ENCODE measurements at places on chromosomes 5 and 9. TPM values are rescaled to one million over a fixed set of nuclear protein-coding genes. Genes with fewer than 3 reads are reported as not detected.

RNF180 gene
- 0.02 TPM for polyA plus RNA-seq

SHOC1 gene
- polyA plus RNA-seq, result 0.07 TPM

LCN10 gene
- polyA plus RNA-seq, result not detected

PGGT1B gene
- 4.1 TPM for polyA plus RNA-seq

TICAM2 gene
- polyA plus RNA-seq, result 4.3 TPM

DEPDC1B gene
- 2.9 TPM for polyA plus RNA-seq

HNRNPH1 gene
- 383 TPM for polyA plus RNA-seq

FOXI1 gene
- not detected for polyA plus RNA-seq

ZDHHC11 gene
- 0.26 TPM for polyA plus RNA-seq

INSL6 gene
- not detected for polyA plus RNA-seq

EGFL7 gene
- polyA plus RNA-seq, result 3.9 TPM

PRRX2 gene
- polyA plus RNA-seq, result 15.0 TPM

PCDHGB3 gene
- 4.3 TPM for polyA plus RNA-seq

PTGES gene
- 21.4 TPM for polyA plus RNA-seq

GKAP1 gene
- 4.7 TPM for polyA plus RNA-seq

DNA sequence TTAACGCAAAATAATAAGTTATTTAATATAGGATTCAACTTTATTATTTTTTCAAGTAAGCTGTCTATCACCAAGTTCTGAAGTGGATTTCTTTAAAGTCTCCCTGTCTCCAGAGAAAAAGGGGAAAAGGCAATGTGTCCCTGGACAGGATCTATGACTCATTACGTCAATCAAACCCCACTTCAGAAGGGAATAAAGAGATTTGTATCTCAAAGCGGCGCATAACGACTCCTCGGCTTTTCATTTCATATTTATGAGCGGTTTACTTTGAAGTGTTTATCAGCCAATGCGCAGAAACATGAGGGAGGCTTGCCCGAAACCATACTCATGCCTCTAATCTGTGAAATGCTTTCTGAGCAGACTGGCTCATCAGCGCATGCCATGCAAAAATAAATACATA is 938.6 kb upstream of the WWC1 start:
- no peak for DNase-seq

GRCh38 chr5:84202136-84202535 is 182.5 kb downstream of the EDIL3 start:
- peak; percentile 3 for DNase-seq

DNA sequence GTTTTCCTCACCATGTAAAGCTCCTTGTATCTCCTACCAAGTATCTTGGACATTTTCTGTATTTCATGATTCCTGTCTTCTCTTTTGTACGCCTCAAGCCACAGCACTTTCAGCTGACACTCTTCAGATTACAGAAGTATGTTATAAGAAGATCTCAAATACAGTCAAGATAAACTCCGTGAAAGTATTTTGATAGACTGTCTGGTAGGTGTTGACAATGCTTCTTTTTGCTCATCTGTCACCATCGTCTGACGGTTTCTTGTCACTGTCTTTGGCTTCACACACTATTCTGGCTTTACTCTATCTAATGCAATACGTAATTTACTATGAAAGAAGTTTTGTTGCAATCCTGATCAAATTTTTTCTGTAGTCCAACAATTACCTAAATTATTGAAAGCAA is 294.5 kb upstream of the CDH12 start:
- DNase-seq, result no peak

DNA sequence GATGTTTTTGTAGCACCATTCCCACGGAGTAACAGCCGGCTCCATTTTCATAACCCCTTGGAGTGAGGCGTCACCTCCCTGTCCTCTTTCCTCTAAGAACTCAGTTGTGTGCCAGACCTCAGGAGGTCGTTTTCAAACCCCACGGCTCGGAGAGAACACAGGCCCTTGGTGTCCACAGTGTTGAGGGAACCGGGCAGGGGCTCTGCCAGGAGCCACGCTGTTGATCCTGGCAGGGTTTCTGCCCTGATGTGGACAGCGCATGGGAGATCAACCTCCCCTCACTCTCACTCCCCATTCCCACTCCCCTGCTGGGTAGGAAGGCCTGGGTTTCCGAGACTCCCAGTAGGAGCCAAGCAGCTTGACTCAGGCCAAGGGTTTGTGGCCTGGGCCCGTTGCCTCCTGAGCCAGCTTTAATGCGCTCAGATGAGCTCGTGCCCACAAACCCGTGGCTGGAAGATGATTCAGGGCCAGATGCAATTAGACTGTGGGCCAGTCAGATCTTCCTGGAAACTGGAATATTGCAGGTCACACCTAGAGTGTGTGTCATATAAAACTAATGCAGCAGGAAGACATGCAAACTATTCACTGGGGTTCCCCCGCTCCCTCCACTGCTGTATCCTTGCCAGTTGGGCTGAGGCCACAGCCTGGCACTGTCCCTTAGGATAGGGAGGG is 133.4 kb downstream of the SLC12A2 start:
- DNase-seq, result no peak

DNA sequence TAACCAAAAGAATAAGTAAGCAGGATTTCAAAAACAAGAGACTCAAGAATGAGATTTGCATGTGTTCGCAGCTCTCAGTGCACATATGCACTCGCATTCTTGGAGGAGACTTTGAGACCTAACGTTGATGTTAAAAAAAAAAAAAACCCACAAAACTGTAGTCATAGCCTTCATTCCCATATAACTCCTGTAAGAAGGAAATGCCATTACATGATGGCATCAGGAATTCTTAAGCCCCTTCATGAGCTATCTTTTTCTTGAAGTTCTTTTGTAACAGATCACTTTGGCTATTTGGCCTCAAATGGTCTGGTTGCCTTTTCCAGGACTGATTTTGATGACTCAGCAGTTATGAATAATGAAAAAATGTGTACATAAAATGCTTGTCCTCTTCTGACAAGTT is 113.8 kb downstream of the ALDH1A1 start:
- DNase-seq, result no peak

DNA sequence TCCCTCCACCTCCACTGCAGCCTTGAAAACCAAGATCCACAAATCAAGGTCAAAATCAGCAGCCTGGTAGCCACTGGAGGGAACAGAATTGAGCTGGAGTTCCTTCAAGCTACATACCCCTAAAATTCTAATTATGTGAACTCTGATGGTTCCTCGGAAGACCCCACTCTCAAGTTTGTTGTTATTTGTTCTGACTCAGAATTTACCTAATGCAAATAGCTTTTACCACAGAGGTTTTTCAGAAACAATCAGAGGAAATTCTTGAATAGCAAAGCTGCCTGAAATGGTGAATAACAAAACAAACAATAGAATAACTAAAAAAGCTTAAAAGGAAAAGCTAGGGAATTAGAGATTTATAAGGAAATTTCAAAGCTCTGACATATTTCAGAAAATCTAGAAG is 220.0 kb downstream of the CDH18 start:
- DNase-seq, result no peak

- DNase-seq, result no peak
Measured at GRCh38 chr9:110048976-110049698, 158.8 kb downstream of the C9orf152 start.

GRCh38 chr5:23284656-23285055 is 222.8 kb upstream of the PRDM9 start:
- no peak for DNase-seq

- DNase-seq, result no peak
Measured at GRCh38 chr5:126720369-126720768, 56.6 kb upstream of the LMNB1 start.

DNA sequence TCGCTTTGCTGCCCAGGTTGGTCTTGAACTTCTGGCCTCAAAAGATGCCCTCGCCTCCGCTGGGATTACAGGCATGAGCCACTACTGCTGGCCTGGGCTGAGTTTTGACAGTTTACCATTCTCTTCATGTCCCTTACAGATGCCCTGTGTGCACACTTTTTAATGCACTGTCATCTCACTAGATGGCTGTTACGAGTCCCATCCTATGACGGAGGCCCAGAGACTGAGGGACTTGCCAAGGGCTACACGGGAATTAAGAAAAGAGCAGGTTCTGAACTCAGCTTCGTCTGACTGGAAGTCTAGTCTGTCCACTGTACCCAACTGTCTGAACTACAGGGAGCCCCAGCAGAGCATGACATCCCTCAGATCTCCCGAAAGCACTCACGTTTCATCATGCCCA is 63.9 kb downstream of the ARHGEF37 start:
- DNase-seq, result no peak

DNA sequence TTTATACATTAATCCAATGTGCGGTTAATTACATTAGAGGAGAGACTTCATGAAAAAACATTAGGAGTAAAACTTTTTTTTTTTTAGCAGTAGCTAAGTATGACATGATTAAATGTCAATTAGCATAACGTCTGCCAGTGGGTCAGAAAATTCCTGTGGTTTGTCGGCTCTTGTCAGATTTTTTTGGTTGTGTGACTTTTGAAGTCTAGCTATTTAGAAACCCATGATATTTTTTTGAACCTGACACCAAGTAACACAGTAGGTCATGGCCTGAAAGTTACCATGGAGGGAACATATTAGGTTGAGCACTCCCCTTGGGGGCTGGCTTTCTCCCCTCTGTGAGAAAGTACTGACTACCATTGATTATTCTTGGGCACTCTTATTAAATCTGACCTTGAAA is 84.8 kb upstream of the ALDH1A1 start:
- no peak for DNase-seq

DNA sequence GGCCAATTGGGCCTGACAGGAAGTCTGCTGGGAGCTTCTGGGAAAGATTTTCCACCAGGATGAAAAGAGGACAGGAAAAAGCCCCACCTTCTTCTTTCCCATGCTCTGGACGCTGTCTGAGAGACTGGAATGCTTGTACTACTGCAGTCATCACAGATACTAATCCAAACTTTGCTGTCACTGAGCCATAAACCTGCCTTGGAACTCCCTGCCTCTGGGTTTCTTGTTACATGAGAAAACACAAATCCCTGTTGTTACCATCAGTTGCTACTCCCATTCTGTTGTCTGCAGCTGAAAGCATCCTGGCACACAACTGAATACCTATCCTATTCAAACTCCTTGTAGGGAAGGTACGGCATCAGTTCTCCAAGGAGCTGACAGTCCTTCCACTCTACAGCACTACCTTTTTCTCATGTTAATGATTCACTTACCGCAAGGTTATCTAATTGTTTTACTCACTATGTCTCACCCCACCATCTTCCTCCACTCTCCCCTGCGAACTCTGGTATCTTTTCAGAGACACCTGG is 167.5 kb downstream of the CDK5RAP2 start:
- DNase-seq, result peak; percentile 39

DNA sequence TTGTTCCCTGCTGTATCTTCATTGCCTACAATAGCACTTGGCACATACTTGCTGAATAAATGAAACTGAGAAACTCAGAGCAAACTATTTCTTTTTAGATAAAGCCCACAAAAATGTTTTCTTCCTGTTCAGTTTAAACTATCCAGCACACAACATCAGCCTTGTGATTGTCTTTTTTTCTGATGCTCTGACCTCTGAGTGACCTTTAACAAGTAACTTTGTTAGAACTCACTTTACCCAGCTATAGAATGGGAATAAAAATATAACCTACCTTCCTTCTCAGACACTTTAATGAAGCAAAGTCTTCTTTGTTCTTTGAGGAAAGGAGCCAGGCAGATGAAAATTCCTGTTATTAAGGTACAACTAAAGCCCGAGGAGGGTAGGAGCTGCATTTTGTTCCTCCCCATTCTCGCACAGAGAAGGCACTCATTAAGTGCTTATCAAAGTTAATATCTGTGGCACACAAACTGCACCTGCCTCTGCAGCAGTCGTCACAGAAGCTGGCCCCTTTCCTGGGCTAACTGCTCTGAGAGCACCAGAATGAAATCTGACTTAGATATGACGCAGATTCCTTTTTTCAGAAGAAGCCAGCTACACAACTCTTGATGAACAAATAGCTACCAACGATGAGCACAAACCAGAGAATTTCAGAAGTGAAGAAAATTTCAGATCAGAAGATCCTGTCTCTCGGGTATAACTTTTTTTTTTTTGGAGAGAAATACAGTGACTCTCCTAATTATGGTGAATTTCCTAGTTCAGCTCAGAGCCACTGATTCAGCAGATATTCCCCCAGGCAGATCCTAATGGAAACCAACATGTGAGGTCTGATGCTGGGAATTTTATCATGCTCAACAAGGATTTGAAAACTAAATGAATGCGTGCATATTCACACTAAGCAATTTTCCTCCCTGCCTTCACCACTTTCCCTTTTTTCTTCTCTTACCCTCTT is 31.0 kb upstream of the NR3C1 start:
- DNase-seq, result no peak

DNA sequence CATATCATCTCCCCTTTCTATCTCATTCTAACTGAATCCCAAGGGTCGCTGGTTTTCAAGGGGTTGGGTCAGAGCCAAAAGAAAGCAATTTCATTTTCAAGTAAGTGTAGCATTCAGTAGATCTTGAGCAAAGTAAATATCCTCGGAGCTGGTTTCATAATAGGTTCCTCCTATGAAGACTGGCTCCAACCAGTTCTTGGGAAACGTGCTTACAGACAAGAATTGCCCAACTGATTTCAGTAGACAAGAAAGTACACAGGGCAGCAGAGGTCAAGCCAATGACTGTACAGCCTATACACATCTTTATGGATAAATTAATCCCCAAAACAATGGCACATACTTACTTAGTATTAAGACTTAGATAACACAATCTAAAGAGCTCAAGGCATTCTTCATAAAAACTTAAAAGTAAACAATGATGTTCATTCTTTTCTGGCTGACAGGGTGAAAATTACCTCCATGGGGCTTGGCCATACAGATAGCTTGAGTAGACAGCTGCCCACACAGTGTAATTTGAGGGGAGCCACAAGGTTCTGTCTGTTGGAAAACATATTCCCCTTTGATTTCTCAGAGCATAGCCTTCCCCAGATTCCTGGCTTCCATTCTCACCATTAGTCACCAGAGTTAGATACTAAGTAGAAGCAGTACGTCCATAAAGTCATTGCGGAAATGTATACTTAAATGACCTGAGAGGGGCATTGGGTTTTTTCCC is 163.9 kb downstream of the ARRDC3 start:
- peak; percentile 32 for DNase-seq

DNA sequence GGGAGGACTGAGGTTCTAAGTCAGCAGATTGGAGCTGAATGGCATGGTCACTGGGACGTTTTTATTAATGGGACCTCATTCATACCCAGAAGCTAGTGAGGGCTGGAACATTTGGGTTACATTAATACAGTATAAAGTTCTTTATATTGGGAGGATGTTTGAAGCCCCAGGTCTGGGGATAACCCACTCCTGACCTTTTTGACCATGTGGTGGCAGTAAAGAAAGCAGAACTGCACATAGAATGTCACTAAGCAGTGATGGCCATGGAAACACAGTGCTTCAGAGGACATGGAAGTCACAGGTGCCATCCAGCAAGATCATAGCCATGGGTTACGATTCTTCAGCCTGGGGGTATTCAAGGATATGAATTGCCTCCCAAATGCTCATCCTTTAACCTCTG is 176.0 kb downstream of the ATP10B start:
- DNase-seq, result no peak

- DNase-seq, result no peak
Measured at GRCh38 chr9:114855488-114855887, 49.6 kb upstream of the TNFSF15 start.

DNA sequence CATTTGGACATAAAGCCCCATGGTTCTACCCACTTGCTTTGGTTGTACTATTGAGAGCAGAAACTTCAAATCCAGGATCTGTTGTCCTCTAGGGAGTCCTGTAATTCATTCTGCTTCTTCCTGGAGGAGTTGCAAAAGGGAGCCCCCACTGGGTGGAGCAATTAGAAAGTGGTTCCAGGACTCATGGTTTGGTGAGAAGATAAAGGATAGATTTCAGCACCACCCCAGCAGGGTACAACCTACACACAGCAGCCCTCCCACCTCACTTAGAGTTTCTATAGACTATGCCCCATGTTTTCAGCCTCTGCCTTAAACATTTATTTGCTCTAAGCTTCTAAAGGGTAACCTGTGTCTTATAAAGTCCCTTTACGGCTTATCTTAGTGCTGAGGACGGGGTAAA is 112.6 kb upstream of the ARRDC3 start:
- DNase-seq, result no peak

GRCh38 chr5:143564417-143564816 is 160.9 kb upstream of the NR3C1 start:
- DNase-seq, result no peak

Data from AG04450 (cell line).